Uterus (tissue), 4 donors: ENCODE measurements at places on chromosomes 5 and 9. TPM values are rescaled to one million over a fixed set of nuclear protein-coding genes. Genes with fewer than 3 reads are reported as not detected.

Gene IRGM
- not detected for total RNA-seq

Gene NR5A1
- not detected for total RNA-seq

Gene FOXI1
- not detected for total RNA-seq

Gene GFRA3
- 1.2 TPM for total RNA-seq

DNA sequence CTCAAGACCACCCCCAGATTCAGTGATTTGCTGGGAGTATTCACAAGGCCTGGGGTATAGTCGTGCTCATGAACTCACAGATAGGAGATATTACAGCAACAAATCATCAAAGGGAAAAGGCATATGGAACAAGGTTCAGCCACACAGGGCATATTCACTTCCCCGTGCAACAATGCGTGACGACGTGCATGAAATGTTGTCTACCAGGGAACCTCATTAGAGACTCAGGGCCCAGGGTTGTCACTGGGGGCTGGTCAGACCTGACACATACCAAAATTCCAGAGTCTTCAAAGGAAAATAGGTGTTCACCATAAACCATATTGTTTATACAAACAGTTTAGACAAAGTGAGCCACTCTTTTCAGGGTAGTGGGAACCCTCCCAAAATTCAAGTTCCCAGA lies 212.4 kb downstream of the RFK start:
- no peaks in the 10 kb centered on the region for H3K27me3 ChIP-seq
- no peaks in the 10 kb centered on the region for H3K4me1 ChIP-seq
- H3K36me3 ChIP-seq = no peaks in the 10 kb centered on the region
- no peak overlapping the region for H3K4me3 ChIP-seq
- H3K27ac ChIP-seq = no peak overlapping the region
- no peak for DNase-seq

GRCh38 chr5:59786334-59786805 lies 107.2 kb downstream of the PDE4D start:
- no peak overlapping the region for H3K4me3 ChIP-seq
- no peaks in the 10 kb centered on the region for H3K27me3 ChIP-seq
- peaks cover 7% of the 10 kb centered on the region for H3K4me1 ChIP-seq
- H3K27ac ChIP-seq = peak overlapping the region; percentile 55
- no peaks in the 10 kb centered on the region for H3K36me3 ChIP-seq
- no peak for DNase-seq

DNA sequence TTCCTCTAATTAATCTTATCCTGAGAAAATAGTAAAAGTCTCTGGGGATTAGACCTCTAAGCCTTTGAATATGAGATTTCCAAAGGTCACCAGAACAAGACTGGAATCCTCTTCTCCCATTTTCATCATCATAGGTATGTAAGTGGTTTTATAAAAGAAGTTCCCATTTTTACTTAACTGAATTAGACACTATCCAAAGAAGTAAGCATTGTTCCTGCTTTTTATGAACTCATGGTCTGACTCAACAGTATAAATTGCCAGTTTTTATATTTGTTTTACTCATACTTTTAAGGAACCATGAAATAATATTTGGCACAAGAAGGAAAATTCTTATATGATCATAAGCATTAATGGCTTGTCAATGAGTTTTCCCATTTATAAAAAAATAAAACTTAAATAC lies 167.1 kb upstream of the ADRA1B start:
- no peak overlapping the region for H3K27ac ChIP-seq
- DNase-seq = no peak
- H3K36me3 ChIP-seq = no peaks in the 10 kb centered on the region
- H3K4me3 ChIP-seq = no peak overlapping the region
- H3K27me3 ChIP-seq = no peaks in the 10 kb centered on the region
- H3K4me1 ChIP-seq = no peaks in the 10 kb centered on the region

DNA sequence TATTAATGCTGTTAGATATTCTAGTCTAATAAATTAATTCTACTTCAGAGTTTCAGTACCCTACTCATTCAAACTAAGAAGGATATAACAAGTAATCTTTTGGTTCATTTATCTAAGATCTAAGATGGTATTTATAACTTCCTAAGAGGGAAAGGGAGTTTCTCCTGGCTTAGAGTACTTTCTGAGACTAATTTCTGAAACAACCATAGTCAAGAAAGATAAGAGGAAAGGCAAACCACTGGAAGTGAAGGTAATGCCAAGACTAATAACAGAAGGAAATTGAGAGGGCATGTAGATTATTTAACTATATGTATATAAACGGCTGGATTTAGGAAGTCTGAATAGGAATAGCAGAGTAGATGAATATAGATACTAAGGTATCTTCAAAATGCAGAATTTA lies 112.4 kb upstream of the ACOT12 start:
- no peak overlapping the region for H3K4me3 ChIP-seq
- H3K27me3 ChIP-seq = no peaks in the 10 kb centered on the region
- no peak for DNase-seq
- peak overlapping the region; percentile 66 for H3K27ac ChIP-seq
- no peaks in the 10 kb centered on the region for H3K4me1 ChIP-seq
- no peaks in the 10 kb centered on the region for H3K36me3 ChIP-seq

DNA sequence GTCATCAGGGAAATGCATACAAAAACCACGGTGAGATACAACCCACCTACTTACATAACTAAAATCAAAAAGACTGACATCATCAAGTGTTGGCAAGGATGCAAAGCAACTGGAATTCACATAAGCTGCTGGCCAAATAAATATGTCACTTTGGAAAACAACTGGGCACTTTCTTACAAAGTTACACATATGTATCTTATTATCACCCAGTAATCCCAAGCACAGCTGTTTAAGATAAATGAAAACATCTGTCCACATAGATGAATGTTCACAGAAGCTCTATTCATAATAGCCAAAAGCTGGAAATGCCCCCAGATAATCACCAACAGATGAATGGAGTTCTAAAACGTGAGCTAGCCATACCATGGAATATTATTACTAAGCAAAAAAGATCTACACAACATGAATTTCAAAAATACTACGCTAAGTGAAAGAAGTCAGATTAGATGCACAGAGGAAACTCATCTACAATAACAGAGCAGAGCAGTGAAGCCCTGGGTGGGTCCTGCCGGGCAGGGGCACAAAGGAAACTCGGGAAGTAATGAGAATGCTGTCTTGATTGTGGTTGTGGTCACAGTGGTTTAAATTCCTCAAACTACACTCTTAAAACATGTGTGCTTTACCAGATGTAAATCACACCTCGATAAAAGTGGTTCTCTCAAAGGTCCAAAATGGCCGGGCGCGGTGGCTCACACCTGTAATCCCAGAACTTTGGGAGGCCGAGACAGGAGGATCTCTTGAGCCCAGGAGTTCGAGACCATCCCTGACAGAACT lies 8.5 kb downstream of the CAMSAP1 start:
- no peak overlapping the region for H3K27ac ChIP-seq
- no peaks in the 10 kb centered on the region for H3K27me3 ChIP-seq
- H3K36me3 ChIP-seq = no peaks in the 10 kb centered on the region
- no peak for DNase-seq

- no peak overlapping the region for H3K4me3 ChIP-seq
- H3K36me3 ChIP-seq = no peaks in the 10 kb centered on the region
- H3K4me1 ChIP-seq = no peaks in the 10 kb centered on the region
- no peak overlapping the region for H3K27ac ChIP-seq
Measured at GRCh38 chr5:121108725-121109124, 644.6 kb downstream of the PRR16 start.

DNA sequence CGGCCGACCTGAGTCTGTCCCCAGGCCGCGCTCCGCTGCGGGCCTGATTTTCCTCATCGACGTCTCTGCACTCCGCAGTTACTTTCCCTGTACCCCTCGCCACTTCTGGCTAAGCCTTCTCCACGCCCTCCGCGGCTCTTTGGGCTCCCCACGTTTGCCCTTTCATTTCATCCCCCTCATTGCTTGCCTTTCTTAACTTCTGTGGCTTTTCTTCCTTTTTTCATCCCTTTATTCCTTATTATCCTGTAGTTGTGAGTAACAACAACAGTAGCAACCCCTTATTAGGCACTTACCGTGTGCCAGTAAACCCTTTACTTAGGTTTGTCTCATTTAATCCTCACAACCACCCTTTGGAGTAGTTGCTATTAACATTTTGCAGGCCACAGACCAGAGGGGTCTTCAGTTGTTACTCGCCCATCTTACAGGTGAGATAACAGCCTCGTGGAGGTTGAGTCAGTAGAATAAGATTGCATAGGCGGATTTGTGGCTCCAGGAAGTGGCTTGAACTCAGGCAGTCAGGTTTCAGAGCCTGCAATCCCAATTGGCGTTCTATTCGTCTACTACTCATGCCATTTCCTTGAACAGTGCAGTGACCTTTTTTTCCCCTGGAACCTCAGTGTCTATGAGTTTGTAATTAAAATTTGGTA lies 724 bp downstream of the TCERG1 start:
- no peaks in the 10 kb centered on the region for H3K36me3 ChIP-seq
- H3K4me1 ChIP-seq = peaks cover 5% of the 10 kb centered on the region
- DNase-seq = no peak
- H3K27me3 ChIP-seq = no peaks in the 10 kb centered on the region

DNA sequence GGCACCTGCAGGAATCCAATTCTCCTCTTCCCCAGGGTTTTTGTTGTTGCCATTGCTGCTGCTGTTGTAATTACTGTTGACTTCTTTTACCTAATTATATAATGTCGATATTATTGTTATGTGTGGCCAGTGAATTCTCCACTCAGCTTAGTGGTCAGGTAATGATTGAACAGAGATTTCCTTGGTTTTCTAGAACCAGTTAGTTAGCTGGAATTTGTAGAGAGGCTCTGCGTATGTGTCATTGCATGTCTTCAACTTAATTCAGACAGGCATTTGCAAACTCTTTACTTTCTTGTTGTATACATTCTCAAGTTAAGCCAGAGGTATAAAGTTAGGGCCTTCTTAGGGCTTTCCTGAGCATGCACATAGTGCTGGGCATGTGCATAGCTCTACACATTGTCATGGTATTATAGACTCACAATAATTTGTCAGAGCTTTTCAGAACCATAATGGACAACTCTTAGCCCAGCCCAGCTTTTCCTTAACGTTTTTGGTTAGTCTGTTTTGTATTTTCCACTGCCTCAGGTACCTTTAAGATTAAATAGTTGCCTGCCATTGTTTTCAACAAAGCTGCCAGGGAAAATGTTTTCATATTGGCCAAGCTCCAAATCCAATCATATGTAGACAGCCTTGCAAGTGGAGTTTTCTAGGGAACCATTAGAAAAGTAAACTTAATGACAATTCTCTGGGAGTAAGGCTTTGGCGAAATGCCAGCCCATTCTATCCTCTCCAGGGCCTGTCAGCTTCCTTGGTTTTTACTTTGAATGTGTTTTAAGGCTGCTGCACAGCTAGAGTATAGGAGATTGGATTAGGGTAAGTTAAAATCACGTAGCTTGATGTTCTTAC lies 68.1 kb downstream of the UBE2R2 start:
- peak; percentile 43 for DNase-seq
- no peaks in the 10 kb centered on the region for H3K27me3 ChIP-seq
- no peak overlapping the region for H3K4me3 ChIP-seq
- no peak overlapping the region for H3K27ac ChIP-seq
- peaks cover 5% of the 10 kb centered on the region for H3K4me1 ChIP-seq

- H3K27ac ChIP-seq = no peak overlapping the region
- no peaks in the 10 kb centered on the region for H3K36me3 ChIP-seq
- DNase-seq = no peak
- H3K4me1 ChIP-seq = no peaks in the 10 kb centered on the region
- no peaks in the 10 kb centered on the region for H3K27me3 ChIP-seq
Measured at GRCh38 chr9:137448602-137448962, 7.4 kb upstream of the ENTPD8 start.

DNA sequence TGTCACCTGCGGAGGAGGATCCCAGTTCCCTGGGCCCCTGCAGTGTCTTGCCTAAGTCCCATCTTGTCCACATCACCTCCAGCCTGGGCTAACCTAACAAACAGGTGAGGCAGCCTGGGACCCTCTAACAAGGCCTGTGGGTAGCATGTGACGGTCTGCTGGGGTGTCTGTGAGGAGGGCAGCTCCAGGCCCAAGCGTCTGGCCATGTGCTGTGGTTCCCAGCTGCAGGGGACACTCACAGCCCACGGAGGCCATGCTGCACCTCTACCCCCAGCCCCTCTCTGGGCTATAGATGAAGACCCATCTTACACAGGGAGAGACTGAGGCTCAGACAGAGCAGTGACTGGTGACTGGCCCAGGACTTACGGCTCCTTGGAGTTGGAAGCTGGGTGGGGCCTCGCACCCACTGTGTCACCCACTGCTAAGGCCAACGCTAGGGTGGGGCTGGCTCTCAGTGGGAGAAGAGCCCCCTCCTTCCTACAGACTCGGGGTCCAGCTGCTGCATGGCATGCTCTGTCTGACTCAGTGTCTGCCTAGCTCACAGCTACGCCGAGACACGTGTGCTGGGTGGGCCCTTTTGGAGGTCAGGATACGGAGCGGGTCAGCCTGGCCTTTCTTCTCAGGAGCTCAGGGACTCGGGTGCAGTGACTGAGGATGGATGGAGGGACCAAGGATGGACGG lies 40.8 kb upstream of the RNF130 start:
- peak; percentile 7 for DNase-seq
- no peak overlapping the region for H3K4me3 ChIP-seq
- H3K27me3 ChIP-seq = no peaks in the 10 kb centered on the region
- H3K27ac ChIP-seq = no peak overlapping the region
- H3K4me1 ChIP-seq = no peaks in the 10 kb centered on the region

DNA sequence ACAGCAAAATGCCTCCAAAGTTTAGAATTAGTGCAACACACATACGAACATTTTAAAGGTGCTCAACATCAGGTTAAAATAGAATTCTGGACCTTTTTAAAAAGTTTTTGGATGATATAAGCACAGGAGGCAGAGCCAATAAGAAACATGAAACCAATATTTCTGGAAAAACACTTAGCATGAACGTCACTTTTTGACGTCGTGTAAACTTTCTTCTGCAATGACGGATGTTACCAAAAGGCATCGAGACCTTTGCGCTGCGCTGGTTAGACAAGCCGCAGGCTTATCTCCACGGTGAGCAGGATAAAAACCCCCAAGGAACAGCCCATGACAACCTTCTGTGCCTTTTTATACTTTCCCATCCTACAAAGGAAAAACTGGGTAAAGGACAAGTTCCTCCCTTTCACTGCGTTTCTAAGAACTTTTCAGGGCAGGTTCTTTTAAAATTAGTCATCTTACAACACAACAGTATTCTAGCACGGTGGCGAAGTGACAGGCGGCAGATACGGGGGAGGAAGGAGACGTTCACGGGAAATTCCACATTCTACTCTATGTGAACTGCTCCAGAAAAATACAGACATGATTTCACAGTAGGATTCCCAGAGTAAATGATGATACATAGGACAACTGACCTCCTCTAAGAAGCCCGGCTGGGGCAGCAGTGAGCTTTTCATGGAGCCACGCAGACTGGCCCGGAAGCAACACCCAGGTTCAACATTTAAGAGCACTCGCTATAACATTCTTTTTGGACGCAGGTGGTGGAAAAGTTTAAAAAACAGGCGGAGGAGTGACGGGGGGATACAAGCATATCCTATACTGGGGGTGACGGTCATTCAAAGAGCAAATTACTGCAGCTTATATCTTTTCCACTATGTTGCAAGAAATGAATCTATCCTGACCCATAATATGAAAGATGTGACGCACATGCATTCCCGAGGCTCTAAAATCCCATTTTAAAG lies 52.4 kb downstream of the USP20 start:
- H3K36me3 ChIP-seq = no peaks in the 10 kb centered on the region
- H3K4me3 ChIP-seq = no peak overlapping the region
- H3K4me1 ChIP-seq = no peaks in the 10 kb centered on the region
- no peaks in the 10 kb centered on the region for H3K27me3 ChIP-seq
